ENCODE measurements at places on chromosomes 7 and 10. TPM values are rescaled to one million over a fixed set of nuclear protein-coding genes. Genes with fewer than 3 reads are reported as not detected.

ARHGEF35 gene
- total RNA-seq = 0.54 TPM

WEE2 gene
- not detected for total RNA-seq

NUTM2E gene
- total RNA-seq = under 0.01 TPM

TNRC18 gene
- 214 TPM for total RNA-seq

PTPRE gene
- total RNA-seq = 86.2 TPM

OPN4 gene
- not detected for total RNA-seq

CELF2 gene
- 201 TPM for total RNA-seq

TRA2A gene
- total RNA-seq = 30.2 TPM

LBX1 gene
- total RNA-seq = not detected

CASTOR2 gene
- total RNA-seq = 25.3 TPM

PCBD1 gene
- 40.4 TPM for total RNA-seq

GIMAP8 gene
- total RNA-seq = 4.8 TPM

GRCh38 chr10:122234416-122234815 is 36.7 kb upstream of the BTBD16 start:
- DNase-seq = no peak

- no peak for DNase-seq
These were observed at the start of gene PRSS58 for GRCh38 chr7:142257958-142258357. Gene PRSS58, minus strand, starts transcription at chr7:142258058. Its CDS starts 351 bp downstream, at chr7:142257707.

DNA sequence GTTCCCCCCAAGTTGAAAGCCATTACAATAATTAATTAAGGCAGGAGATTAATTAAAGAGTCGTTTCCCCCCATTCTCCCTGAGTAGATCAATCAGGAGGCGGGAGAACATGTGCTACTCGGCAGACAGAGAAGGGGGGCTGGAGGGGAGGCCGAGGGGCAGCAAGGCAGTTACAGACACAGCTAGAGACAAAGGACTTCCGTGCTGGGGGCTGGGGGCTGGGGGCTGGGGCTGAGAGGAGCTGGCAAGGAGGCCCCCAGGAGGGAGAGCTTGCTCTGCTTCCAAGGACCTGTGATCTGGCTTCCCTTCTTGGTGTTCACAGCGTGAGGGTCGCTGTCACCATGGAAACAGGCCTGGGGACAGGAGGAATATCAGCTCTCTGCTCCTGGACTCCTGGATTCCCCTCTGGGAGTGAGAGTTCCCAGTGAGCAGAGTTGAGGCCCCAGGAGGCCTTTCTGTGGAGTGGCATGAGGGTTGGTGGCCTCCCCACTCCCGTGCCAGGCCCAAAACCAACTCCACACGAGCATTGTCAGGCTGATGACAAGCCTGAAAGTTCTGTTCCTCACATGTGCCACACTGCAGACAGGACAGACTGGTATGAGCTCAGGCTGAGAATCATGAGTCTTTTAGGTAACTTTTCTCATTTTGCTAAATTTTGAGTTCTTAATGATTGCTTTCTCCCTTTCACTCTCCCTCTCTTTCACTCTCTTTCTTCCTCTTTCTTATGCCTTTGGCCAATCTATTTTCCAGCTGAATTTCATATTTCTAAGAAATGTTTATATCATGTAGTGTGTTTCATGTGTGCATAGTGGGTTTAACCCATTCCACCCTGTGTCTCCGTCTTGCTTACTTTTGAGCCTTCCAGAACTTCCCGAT is 16.4 kb downstream of the FAM241B start:
- DNase-seq = no peak

- no peak for DNase-seq
These were observed 354.2 kb downstream of the DNAJB6 start for GRCh38 chr7:157690833-157691585.

DNA sequence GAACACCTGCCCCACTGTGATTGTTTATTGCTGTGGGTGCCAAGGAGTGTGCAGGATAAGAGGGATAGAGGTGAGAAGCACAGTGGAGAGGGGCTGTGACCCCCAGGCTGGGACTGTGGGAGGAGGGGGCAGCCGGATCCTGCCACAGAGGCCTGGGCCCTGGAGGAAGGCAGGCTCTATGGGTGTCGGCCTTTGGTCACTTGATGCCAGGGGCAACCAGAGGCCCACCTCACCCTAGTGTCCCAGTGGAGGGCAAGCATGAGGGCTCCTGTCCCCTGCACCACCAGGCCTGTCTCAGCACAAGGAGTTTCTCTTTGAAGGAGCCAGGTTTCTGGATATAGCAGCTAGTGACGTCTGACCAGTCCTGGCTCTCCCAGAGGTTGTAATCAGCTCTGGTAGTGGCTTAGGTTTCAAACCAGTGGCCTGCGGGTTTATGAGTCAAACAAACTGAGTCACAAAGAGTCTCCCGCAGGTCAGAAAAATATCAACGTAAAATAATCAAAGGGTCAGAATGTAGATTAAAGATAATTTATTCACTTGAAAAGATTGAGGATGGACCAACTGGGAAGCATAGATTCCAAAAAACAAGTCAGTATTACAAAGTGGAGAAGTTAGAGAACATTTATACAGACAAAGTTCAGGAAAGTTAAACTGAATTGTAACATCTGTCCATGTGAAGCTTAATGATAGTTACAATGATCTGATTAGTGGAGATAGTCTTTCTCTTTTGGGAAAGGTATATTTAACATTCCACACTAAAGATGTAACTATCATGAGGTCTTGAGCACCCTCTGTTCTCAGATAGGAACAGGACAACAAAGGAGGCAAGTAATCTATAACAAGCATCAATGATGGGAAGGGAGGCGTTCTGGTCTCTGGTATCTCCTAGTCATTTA is 37.2 kb upstream of the ZNF488 start:
- DNase-seq = no peak

- DNase-seq = no peak
These were observed 57.8 kb downstream of the SEMA3A start for GRCh38 chr7:84136809-84137208.

DNA sequence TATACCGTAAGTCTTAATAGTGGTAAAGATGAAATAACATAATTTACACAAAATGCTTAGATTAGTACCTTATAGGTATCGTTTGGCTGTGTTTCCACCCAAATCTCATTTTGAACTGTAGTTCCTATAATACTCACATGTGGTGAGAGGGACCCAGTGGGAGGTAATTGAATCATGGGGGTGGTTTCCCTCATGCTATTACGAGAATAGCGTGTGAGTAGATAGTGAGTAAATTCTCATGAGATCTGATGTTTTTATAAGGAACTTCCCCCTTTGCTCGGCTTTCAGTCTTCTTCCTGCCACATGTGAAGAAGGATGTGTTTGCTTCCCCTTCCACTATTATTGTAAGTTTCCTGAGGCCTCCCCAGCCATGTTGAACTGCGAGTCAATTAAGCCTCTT is 426.3 kb upstream of the POT1 start:
- DNase-seq = peak; percentile 43

DNA sequence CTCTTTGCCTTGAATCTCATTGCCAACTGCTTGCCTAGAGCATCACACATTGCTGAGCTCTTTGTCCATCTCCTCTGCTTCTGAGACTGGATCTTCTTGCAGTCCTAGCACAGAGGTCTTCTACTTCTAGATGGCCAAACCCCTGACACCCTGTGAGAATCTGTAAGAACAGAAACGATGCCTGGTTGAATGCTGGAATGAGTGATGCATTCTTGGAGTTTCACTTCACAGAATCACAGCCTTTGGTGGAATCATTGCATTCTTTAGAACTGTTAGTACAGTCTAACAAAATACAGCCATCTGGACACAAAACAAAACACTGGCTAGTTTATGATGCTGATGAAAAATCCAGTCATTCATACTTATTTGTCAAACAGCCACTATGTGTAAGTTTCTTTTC is 141.7 kb upstream of the ITGB1 start:
- DNase-seq = no peak

- no peak for DNase-seq
These were observed 126.3 kb upstream of the CXCL12 start for GRCh38 chr10:44511166-44511565.

GRCh38 chr7:55104712-55105433 is 86.1 kb downstream of the EGFR start:
- no peak for DNase-seq

GRCh38 chr7:70142247-70142932 is 544.1 kb downstream of the AUTS2 start:
- DNase-seq = no peak

- DNase-seq = no peak
These were observed 143.9 kb downstream of the JAZF1 start for GRCh38 chr7:28036696-28037095.

GRCh38 chr10:533186-533585 is 156.3 kb downstream of the DIP2C start:
- DNase-seq = no peak

GRCh38 chr10:29648983-29649268 is 14.2 kb upstream of the SVIL start:
- DNase-seq = no peak

GRCh38 chr7:17362439-17363105 is 64.1 kb downstream of the AHR start:
- no peak for DNase-seq

GRCh38 chr10:67936416-67936815 is 52.0 kb downstream of the SIRT1 start:
- no peak for DNase-seq

DNA sequence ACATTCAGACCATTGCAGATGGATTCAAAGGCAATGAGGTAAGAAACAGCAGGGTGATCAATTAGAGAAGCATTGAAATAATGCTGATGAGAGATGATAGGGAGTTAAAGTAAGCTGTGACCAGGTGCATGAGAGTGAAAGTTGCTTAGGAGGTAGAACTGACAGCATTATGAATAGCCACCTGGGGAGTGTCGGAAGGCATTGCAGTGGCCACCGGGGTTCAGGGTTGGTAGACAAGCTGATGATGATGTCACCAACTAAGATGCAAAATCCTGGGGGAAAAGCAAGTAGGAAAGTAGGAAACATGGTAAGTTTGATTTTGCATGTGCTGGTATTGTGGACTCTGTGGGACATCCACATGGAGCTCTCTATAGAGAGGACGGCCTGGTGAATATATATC is 211.9 kb upstream of the ETV1 start:
- DNase-seq = no peak

GRCh38 chr7:92221766-92222165 is 23.9 kb downstream of the KRIT1 start:
- no peak for DNase-seq

GRCh38 chr7:92813390-92814024 is 22.9 kb downstream of the CDK6 start:
- peak; percentile 51 for DNase-seq

- no peak for DNase-seq
These were observed 444.8 kb downstream of the GRID1 start for GRCh38 chr10:85921789-85922188.

GRCh38 chr7:12851841-12852240 is 164.4 kb downstream of the ARL4A start:
- no peak for DNase-seq

DNA sequence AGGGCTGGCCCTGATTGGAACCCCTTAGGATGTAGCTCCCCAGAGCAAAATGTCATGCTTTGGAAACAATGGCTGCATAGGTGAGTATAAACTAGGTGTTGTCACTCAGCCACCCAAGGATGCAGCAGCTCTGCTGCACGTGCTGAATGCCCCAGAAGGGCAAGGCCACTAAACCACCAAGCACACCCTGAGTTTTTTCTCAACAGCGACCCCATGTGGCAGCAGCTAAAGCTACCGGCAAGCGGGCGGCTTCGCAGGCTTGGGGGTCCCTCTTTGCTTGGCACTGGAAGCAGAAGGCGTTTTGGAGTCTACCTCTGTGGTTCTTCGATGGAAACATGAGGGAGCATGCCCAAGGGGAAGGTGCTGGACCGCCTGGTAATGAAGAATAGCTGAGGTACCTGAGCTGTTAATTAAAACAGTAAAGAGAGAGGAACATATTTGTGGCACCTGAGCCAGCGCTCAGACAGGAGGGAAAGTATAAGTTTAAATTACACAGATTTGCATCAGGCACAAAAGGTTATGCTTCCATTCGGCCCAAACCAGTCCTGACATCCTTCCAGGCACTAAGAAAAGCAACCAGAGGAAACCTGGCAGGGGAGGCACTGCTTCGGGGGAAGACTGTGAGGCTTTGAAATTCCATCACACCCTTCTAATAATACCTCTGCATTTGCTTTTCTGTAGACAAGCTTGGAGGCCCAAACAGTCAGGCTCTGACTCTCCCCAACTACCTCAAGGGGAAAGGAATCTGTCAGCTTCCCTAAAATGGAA is 152.1 kb downstream of the GFRA1 start:
- DNase-seq = peak; percentile 1
